ENCODE measurements at places on chromosomes 1 and 21. TPM values are rescaled to one million over a fixed set of nuclear protein-coding genes. Genes with fewer than 3 reads are reported as not detected.

DNA sequence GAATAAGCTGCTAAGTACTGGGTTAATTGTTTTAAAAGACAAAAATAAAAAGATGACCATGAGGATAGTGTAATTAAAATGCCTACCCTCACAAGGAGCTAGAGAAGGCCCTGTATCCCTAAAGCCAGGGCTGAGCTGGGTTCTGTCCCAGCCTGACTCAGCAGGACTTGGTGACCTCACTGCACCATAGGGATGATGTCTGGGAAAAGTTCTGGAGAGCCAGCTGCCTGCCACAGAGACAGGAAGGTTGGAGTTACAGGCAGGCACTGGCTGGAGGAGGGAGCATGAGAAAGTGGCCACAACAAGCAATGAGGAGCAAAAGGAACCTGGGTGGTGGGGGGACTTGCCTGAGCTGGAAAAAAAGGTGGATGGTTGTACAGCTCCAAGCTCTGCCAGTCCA lies 5.7 kb upstream of the TNR start:
- DNase-seq, result no peak

GRCh38 chr21:24153137-24153536 lies 1454.1 kb downstream of the MRPL39 start:
- DNase-seq, result no peak

GRCh38 chr1:42424201-42424600 lies 31.6 kb downstream of the ZMYND12 start:
- no peak for DNase-seq

CYP4A11 gene
- total RNA-seq, result not detected

RHOU gene
- total RNA-seq, result 24.3 TPM

DNA sequence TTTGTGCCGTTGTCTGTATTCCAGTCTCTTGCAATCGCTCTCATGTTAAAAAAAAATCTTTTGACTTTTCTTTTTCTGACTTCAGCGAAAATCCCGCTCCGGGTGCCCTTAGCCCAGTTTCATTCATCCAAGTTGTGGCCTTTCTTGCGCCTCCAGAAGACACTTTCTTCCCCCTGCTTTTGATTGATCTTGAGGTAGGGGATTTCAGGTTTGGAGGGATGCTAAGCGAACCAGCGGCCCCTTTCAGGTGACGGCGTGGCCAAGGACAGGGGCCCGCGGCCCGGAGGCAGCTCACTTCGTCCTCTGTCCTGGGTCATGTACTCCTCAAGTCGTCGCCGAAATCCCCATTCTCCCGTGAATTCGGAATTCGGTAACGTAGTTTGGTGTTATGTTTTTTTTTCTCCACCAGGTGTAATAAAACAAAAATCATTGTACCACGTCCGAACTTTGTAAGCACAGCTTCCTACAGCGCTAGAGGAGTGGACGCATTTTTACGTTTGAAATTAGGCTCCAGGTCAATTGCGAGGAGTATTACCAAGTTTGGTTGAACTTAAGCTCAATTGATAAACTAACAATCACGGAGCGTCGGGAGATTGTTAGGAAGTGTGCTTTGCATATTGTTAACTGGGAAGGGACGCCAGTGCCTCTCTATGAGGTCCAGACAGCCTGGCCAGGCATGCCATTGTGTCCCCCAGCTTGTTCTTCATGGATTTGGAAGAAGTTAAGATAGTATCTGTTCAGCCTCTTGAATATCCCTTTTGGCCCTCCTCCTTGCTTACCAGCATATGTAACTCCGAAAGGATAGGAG lies 1.1 kb downstream of the MRPS6 start:
- DNase-seq, result peak; percentile 42

- no peak for DNase-seq
Observed at GRCh38 chr1:2324553-2325366, 66.6 kb downstream of the MORN1 start.

DNA sequence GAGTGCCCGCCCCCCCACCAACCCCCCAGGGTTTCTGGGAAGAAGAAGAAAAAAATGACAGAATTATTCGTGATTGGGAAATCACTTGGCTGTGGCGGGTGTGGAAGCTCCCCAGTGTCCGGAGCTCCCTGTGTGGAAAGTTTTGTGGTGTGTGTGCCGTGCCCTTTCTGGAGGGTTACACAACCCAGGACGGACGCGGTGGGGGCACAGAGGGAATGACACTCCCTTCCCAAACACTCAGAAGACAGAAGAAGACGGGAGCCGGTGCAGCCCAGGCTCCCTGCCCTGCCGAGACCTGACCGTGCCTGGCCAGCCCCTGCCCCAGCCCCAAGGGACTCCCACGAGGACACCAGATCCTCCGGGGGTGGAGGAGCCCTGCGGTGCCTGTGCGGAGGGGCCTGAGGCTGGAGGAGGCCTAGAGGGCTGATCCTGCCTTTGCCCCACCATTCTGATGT lies 33.0 kb upstream of the ADARB1 start:
- DNase-seq, result peak; percentile 54

GJB4 gene
- total RNA-seq, result 0.44 TPM

DNA sequence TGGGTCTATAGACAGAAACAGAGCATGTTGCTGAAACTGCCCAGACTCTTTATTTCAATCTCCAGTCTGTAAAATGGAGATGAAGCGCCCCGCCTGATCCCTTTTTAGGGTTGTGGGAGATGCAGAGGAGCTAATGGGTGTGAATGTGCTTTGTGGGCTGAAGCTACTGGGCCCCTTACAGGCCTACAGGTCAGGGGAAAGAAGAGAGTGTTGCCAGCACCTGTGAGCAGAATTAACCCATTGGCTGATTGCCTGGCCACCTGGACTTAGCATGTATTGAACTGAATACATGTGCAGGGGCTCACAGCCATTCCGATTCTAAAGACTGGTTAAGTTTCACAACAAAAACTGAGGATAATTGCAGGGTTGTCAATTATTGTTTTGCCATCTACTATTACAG lies 13.9 kb upstream of the ATF3 start:
- DNase-seq, result no peak

- peak; percentile 70 for DNase-seq
Observed at GRCh38 chr1:147236959-147237791, 5.3 kb upstream of the CHD1L start.

- DNase-seq, result no peak
Observed at GRCh38 chr1:89553157-89553556, 28.5 kb downstream of the LRRC8B start.

- DNase-seq, result no peak
Observed at GRCh38 chr1:116538544-116538943, 32.3 kb downstream of the CD58 start.

DNA sequence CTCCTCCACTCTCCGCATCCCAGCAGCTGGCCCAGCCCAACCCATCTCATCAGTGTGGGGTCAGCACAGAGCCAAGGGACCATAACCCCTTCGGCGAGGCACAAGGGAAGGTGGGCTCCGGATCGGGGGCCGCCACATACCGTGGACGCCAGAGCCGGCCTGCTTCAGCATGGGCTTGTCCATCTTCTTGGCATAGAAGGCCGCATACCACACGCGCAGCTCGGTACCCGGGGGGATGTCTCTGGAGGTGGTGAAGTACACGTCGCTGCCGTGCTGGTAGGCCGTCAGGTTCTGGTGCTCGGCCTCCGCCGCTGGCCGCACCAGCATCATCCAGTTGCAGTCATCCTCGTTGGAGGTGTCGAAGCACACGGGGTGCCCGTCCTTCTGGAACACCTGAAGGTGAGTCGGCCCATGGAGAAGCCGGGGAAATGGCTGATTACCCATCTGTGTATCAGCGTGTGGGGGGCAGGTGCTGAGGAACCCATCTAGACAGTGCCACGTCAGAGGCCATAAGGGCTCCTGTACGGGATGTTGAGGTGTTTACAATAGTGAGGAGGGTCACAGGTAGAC lies 24.6 kb downstream of the PRDM15 start:
- no peak for DNase-seq

DNA sequence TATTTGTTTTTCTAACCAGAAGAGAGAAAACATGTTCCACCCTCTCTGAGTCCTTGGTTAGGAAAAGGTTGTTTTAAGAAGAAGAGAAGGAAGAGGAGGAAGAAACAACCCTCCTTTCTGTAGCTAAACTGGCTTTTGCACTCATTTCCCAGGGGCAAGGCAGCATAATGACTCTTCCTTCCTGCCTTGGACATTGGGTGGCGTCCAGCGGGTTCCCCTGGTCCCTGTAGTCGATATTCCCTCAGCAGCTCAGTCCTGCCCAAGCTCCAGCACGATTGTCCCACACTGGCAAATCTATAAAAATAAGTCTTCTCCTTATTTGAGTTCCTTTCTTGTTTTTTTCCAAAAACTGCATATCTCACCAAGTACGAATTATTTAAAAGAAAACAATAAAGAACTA lies 81.2 kb downstream of the TEX35 start:
- no peak for DNase-seq

- DNase-seq, result no peak
Observed at GRCh38 chr21:15151385-15152103, 86.7 kb upstream of the NRIP1 start.

SPRR1A gene
- not detected for total RNA-seq

CASQ1 gene
- not detected for total RNA-seq

ERICH3 gene
- 0.16 TPM for total RNA-seq

TMEM82 gene
- total RNA-seq, result 17.0 TPM

- DNase-seq, result no peak
Observed at GRCh38 chr21:36806103-36806502, 107.2 kb downstream of the SIM2 start.

DNA sequence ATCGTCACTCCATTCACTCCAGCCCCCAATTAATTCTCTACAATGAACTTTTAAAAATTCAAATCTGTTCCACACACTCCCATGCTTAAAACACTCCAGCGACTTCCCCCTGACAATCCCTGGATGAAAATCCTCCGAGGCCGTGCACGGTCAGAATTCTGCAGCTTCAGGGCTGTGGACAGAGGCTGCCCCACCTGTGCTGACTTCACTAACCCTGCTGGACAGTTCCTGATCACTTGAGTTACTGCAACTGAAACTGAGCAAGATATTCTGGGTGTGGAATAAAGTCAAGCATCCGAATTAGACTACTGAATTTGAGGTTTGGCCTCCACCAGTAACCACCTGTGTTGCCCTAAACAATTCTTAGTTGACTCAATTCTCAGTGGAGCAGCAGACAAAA lies 1.0 kb upstream of the JAK1 start:
- peak; percentile 41 for DNase-seq

COL16A1 gene
- 9.0 TPM for total RNA-seq

- DNase-seq, result peak; percentile 39
Observed at GRCh38 chr1:225735252-225736149, 42.1 kb upstream of the SRP9 start.

DNA sequence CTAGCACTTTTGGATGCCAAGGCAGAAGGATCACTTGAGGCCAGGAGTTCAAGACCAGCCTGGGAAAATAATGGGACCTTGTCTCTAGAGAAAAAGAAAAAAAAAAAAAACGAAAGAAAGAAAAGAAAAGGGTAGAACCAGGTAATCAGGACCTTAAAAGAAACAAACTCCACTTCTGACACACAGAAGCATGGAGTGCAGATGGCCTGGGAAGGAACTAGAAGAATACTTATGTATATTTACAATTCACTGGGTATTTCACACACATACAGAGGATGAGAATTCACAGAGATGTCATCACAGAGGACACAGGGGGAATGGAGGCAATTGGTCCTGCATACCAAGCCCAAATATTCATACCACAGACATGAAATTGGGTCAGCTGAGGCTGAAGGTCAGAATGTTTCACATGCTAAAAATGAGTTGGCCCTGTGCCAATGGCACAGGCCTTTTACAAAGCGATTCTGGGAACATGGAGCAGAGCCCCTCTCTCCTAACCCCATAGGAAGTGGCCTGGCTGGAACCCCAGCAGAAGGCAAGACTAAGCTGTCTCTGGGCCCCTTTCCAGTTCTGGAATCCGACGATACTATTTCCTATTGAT lies 4.4 kb downstream of the B4GALT3 start:
- DNase-seq, result no peak

RAP1A gene
- 83.9 TPM for total RNA-seq

HIVEP3 gene
- total RNA-seq, result 3.3 TPM
